Stimulated activated CD4-positive, alpha-beta T cell treated with anti-CD3 and anti-CD28 coated beads, Interleukin-2, amount 100 ng/mL, for 48 hours (primary cell): ENCODE measurements at places on chromosomes 3 and 15.

GRCh38 chr3:140332131-140332530 is 345.7 kb upstream of the TRIM42 start:
- DNase-seq, result no peak

DNA sequence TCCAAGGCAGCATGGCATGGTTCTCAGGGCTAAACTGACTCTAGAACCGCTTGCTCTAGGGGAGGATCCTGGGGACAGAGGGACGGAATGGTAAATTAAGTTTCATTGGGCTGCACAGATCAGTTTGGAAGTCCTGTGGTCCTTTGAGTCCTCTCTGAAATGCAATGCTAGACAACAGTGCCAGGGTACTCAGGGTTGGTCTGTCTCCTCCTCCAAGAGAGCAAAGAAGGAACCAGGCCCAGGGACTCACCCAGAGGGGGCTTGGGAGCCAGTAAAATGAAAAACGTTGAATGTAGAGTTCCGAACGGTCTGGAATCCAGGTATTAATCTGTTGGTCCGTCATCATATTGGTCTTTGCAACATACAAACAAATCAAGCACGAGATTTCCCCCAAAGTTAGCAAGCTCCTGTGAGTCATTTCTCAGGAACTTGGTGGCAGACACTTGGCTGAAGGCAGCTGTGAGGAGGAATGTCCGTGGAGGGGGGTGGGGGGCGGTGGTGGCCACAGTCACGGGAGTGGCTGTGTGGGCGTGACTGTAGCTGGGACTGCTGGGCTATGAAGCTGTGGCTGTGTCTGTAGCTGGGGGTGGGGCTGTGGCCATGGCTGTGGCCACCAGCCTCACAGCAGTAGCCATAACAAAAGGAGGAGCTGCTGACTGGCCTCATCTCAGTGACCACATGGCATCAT is 361.0 kb downstream of the SHQ1 start:
- DNase-seq, result peak; percentile 43

- no peak for DNase-seq
Observed at GRCh38 chr15:98596885-98597392, 51.4 kb upstream of the IGF1R start.

DNA sequence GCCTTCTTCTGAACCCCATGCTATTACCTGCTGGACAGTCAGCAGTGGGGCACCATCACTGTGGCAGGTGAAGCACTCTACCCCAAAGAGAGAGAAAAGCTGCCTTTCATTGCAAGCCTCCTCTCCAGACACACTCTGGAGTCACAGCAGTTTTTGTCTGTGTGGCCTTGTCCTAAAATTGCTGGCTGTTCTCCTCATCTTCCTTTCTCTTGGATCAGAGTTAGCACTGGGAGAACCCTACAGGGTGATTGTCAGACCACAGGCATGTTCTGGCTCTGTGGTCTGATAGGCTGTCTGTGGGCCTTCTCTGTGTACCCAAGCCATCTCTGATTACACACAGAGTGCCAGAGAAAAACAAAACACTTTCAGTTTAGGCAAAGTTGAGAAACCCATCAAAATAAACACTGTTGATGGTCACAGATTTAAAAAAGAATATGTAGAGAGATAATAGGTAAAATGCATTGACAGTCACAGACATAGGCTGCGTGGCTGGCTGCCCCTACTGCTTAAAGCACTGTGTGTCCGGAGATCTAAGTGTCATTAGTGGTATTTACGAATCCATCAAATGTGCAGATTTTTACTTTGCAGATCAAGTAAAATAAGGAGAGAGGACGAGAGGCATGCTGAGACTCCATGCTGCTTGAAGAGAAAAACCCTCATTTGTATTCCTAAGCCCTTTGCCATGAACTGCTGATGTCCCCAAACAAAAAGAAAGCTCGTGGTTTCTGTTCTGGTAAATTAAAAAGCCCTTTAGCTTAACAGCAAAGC is 689.9 kb downstream of the TUSC7 start:
- no peak for DNase-seq

- DNase-seq, result no peak
Observed at GRCh38 chr3:178833695-178834094, 237.9 kb downstream of the ZMAT3 start.

DNA sequence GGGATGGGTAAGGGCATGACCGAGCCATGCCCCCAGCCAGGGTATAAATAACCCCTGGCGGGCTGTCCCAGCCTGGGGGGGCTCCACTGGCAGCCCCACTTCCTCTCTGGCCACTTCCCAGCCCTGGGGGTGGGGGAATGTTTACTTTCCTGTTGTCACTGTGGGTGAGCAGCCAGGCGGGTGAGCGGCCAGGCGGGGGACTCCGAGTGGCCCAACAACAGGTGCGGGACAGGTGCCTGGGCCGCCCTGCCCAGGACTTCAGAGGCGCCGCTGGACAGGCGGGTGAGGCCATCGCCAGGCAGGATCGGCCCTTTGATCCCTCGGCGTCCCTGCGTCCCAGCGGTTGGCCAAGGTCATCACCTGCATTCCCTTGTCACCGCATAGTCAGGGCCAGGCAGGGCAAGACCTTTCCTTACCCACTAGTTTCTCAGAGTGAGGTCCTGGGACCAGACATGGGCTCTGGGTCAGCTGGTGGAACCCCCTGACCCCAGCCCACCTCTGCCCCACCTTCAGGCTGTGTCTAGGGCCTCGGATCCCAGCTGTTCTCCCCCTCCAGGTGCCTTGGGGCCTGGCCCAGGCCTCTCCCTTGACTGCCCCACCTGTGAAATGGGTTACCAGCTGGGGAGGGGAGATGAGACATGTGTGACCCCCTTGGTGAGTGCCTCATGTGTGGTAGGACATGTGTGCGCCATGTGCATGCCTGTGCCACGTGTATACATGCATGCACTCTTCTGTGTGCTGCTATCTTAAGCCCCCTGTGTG is 16.6 kb downstream of the SEMA3F start:
- no peak for DNase-seq

DNA sequence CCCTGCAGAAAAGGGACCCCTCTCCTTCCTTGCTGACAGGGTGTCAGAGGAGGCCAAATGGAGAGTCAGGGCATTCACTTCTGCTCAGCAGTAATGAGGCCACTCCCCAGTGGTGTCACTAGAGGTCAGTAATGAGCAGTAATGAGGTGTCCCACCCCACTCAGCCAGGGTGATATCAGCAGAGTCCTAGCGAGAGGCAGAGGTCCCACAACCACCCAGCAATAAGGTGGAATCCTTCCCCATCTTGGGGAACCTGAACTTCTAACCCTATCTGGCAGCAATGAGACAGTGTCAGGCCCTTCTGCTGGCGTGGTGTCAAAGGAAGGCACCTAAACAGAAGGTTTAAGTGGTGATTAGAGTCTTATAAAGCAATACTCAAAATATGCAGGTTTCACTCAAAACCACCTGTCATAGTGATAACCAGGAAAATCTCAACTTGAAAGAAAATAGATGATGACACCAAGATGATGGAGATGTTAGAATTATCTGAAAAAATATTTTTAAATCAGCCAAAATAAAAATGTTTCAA is 12.9 kb downstream of the OCA2 start:
- DNase-seq, result no peak

GRCh38 chr3:122199552-122199951 is 16.1 kb downstream of the CASR start:
- no peak for DNase-seq

DNA sequence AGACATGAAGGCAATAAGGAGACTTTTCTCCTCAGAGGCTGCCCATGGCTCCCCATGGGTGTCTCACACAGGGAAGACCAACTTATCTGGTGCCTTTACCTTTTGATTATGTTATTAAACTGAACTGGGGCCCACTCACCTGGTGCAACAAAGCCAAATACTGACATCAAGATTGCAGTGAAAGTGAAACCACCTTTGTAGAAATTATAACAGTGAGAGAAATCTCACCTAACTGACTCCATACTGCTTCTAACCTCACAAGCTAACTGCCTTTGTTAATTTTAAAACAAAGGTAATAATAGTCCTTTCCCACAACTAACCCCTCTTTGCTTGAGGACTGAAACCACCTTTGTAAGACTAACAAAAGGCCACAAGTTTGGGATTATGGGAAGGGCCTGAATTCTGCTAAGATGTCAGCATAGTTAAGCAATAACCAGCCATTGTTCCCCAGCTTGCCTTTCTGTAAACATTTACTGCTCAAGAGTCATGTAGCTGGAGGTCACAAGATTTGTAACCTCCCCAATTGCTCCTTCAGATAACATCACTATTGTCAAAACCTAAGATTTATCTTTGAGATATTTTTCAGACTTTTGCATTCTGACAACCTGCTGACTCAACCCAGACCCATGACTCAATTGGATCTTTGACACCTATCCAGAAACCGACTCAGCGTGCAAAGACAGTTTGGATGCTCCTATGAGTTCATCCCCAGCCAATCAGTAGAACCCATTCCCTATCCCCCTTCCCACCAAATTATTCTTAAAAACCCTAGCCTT is 420.3 kb upstream of the CFAP20DC start:
- peak; percentile 16 for DNase-seq

- no peak for DNase-seq
Observed at GRCh38 chr15:83570756-83571155, 83.2 kb upstream of the ADAMTSL3 start.

GRCh38 chr15:92864127-92864814 is 35.9 kb upstream of the CHD2 start:
- no peak for DNase-seq
